ENCODE measurements at places on chromosomes 1 and 21.
A peak's percentile ranks its signal among the peaks of the same experiment; 100 is the strongest.

DNA sequence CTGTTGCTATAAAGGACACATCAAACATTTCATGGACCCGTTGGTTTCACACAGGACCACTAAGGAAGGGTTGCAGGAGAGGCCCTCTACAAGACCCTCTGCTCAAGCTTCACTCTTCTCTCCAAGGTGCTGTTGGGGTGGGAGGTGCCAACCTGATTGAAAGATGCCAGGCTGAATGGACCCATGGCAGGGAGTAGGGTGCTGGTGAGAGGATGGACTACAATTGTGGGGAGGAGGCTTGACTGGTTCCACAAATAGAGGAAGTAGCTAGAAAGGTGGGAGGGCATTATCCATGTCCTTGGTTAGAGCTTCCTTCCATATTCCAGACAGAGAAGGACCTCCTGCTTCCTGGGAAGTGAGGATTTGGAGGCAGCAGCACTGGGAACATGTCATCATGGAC, 167.6 kb upstream of the HMGB4 start:
- no peak for DNase-seq

GRCh38 chr1:212354464-212354863, 60.2 kb downstream of the PACC1 start:
- no peak for DNase-seq

DNA sequence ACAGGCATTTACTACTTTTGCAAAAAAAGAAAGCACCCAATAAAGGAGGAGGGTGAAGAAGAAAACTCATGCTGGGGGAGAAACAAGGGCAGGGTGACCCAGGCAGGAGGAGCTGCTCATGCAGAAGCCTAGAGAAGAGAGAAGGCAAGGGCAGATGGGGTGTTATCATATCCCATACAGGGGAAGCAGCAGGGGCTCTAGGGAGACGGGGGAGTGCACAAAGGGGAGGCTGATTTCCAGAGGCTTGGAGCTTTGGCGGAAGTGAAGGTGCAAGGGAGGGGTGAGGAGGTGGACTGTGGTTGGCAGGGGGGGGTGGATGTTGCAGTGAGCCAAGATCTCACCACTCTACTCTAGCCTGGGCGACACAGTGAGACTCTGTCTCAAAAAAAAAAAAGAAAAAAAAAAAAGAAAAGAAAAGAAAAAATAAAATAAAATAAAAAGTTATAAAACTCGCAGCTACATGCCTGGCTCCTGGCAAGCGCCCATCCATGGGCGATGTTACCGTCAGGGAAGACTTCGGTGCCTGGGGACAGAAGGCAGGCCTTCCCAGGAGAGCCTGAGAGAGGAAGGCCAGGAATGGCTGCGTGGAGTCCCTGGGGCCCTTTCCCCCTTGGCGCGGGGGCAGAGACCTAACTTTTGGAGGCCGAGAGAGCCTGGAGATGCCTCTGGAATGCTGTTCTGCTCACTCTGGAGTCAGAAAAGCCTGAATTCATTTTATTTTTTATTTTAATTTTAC, 3.3 kb upstream of the FCN3 start:
- no peak for DNase-seq

- DNase-seq: peak; percentile 91
These were observed 5.0 kb upstream of the ADAMTS1 start for GRCh38 chr21:26850116-26850643.

GRCh38 chr1:180291004-180291403, 60.9 kb downstream of the LHX4 start:
- no peak for DNase-seq

DNA sequence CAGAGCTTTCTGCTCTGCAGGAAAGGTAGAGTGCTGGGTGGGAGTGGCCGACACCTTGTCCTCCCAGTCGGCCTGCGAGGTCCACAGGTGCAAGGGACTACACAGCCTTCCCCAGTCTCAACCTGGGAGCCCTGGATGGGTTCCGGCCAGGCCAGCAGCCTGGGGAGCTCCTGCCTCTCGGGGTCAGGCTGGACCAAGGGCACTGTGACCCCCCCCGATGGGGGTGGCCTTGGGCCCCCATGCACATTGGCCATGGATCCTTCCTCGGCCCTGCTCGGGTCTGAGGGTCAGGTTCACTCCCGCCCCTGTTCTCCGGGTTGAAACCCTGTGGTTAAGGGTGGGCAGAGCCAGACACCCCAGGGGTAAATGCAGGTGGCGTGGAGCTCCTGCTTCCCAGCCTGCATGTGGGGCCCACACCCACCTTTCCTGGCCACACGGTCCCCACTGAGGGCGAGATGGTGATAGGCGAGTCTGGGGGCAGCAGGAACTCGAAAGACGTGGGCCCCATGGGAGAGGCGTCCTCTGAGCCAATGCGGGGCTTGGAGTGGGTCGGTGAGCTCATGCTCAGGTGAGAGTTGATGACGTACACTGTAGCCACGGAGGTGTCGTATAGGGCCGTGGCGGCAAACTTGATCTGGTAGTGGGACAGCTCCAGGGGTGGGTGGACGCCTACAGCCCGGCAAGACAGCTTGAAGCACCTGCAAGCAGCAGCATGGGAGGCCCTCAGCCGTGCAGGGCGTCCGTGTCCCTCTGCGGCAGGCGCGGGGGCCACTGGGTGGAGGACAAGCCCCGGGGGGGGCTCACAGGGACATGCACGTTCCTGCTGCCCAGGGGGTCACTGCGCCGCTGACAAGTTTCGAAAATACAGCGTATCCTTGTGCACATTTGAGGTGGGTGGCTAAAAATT, 10.8 kb upstream of the TMEM52 start:
- DNase-seq: no peak

DNA sequence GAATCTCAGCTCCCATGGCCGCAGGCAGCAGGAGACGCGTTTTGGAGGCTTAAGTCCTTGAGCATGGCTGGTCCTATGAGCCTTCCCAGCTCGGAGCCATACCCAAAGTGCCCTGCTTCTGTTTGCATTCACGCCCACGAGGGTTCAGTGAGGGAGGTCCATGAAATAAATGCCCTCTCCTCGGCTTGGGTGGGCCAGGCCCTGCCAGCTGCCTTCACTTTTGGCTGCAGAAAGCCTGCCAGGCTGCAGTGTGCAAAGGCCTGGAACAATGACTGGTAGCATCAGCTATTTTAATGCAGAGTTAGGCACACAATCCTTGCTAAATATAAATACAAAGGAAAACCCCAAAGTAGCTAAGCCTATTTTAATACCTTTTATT, 49.4 kb downstream of the H3-3A start:
- DNase-seq: no peak

- no peak for DNase-seq
These were observed 30.2 kb downstream of the ABCA4 start for GRCh38 chr1:94090761-94091160.

- DNase-seq: no peak
These were observed 43.4 kb downstream of the KIF1B start for GRCh38 chr1:10253755-10254154.

DNA sequence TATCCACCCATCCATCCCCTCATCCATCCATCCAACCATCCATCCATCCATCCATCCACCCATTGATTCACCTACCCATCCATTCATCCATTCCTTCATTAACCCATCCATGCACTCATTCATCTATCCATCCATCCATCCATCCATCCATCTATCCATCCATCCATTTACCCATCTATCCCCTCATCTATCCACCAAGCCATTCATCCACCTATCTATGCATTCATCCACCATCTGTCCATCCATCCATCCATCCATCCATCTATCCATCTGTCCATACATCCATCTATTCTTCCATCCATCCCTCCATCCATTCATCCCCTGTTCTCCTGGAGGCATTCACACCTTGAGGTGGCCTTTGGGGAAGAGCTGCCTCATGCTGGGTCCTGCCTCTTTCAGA, 107.0 kb downstream of the PRDM16 start:
- no peak for DNase-seq

GRCh38 chr1:93905734-93906133, 3.5 kb downstream of the GCLM start:
- no peak for DNase-seq

GRCh38 chr1:184941735-184942134, 32.6 kb downstream of the NIBAN1 start:
- no peak for DNase-seq

DNA sequence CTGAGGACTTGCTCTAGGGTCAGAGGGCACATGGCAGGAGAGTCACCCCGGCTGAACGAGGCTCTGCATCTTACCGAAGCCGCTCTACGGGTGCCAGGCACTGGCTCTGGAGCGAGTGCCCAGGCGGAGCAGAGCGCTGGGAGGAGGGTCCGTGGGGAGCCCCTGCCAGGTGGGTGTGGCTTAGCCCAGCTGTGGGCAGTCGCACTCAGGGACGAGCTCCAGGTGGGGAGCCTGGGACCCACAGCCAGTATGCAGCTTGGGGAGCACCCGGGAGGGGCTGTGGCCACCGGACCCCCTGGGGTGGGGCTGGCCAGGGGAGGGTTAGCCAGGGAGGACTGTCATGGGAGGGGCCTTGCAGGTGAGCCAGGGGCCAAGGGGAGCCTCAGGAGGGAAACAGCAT, 3.8 kb downstream of the AGRN start:
- DNase-seq: no peak
